Sigmoid colon (tissue), 7 donors: ENCODE measurements at places on chromosomes 11 and 22. TPM values are rescaled to one million over a fixed set of nuclear protein-coding genes. Genes with fewer than 3 reads are reported as not detected.
A peak's percentile ranks its signal among the peaks of the same experiment; 100 is the strongest.

MEI1 gene
- total RNA-seq: 0.54 TPM

MYO7A gene
- 7.7 TPM for total RNA-seq

GP1BB gene
- 2.9 TPM for total RNA-seq

DNA sequence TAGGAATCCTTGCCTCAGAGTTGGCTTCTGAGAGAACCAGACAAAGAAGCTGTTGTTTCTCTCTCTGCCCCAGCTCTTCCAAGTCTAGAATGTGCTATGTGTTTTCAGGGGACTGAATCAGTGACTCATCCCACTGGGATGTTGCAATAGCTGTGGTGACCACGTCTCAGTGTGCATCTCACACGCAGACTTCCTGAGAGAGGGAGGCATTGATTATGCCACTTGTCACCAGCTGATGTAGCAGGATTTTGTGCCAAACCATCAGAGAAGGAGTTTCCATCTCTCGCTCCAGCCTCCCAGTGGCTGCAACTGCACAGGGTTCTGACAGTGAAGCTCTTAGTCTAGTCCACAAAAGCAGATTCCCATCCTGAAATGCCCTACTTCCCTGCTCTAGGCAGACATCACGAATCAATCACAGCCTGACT, 455.8 kb downstream of the MIAT start:
- peak; percentile 91 for DNase-seq

DNA sequence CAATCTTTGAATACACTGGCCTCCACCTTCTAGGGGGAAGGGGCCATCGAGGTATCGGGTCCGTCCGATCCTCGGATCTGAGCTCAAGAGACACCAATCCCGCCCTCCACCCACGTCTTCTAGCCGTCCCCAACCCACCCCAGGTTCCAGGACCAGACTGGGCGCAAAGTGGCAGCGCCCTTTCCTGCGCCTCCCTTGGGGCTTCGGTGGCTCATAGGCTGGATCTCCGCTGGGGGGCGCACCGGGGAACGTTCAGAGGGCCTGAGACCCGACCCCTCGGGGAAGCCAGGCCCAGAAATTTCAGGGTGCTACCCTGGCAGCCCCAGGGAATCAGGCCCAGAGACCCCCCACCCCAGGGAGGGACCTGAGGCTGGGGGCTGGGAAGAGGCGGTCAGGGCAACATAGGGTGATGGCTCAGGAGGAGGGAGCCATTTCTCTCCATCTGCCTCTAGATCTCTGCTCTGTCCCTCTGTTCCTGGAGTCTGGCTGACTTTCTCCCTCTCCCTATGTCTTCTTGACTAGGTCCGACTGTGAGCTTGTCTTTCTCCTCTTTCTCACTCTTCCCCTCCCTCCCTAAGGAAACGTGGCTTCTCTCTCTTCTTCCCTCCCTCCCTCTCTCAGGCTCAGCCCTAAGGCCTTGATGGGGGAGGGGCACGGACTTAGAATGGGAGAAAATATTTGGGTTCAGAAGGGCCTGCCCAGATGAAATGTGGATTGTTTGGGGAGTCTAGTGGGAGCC, 1.1 kb downstream of the CREB3L1 start:
- peak; percentile 74 for DNase-seq

- no peak for DNase-seq
These were observed 133.6 kb downstream of the CASP12 start for GRCh38 chr11:104764710-104765045.

DNA sequence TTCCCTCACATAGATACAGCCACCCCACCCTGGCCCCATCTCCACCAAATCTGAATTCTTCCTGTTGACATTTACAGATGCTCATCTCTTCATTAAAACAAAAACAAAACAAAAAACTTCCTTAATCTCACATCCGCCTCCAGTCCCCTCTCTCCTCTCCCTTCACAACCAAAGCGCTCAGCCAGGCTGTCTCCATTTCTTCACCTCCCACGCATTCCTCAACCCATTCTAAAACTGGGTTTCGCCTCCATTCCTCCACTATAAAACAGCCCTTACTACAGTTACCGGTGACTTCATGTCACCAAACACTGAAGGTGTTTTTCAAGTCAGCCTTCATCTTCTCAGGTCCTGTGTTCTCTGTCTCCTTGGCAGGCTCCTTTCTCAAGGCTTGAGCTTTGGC, 9.6 kb downstream of the BACE1-AS start:
- DNase-seq: no peak

DNA sequence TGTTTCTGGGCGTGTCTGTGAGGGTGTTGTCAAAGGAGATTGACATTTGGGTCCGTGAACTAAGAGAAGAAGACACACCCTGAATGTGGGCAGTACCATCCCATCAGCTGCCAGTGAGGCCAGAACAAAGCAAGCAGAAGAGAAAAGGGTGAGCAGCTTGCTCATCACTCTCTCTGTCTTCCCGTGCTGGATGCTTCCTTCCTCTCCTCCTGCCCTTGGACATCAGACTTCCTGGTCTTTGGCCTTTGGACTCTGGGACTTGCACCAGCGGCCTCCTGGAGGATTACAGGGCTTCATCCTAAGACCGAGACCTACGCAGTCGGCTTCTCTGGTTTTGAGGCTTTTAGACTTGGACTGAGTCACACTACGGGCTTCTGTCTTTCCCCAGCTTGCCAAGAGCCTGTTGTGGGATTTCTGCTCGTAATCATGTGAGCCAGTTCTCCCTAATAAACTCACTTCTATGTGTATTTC, 18.8 kb downstream of the APOL2 start:
- peak; percentile 81 for DNase-seq

DNA sequence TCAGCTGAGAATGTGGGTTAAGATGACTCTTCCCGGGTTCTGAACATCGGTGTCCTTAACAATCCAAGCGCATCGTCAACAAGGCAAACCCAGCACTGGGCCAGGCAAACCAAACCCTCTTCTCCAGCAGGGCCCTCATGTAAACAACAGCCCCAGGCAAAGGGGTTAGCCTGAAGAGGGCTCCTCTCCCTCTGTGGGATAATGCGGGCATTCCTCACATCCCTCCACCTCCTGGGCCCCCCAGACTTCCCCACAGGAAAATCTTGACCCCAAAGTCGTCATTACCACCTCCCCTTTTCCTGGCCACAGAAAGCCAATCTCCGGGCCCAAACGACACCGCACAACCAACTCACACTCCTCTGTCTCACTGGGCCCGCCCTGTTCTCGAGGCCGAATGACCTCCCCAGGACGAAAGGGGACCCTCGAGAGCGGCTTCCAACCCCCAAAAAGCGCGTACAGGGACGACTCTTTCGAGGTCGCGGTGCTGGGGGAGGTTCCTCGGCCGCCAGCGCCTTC, 566 bp downstream of the DDB1 start:
- DNase-seq: no peak

GRCh38 chr22:31055635-31056159, 25.4 kb upstream of the SMTN start:
- DNase-seq: peak; percentile 99

GRCh38 chr11:33151399-33151798, 9.9 kb downstream of the CSTF3 start:
- DNase-seq: no peak

- peak; percentile 79 for DNase-seq
These were observed 1.2 kb upstream of the HSPA8 start for GRCh38 chr11:123062892-123063825.

GRCh38 chr11:63507511-63507910, 1.6 kb downstream of the LGALS12 start:
- no peak for DNase-seq

DNA sequence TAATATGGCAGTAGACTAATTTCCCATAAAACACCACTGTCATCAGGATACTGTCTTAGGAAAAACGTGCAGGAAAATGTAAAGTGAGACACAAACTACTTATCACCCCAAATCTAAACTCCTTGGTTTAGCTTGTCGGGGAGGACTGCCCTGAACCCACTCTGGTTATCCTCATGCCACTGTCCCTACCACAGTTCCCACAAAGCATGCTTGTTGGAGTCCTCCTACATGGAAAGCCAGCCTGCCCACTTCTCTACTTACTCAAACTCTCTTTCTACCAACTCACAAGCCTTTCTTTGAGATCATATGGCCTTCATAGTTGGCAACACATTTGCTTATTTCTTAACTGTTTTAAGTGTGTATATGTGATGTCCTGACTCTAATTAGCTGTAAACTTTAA, 179.0 kb downstream of the SWAP70 start:
- no peak for DNase-seq

GRCh38 chr11:78931891-78932290, 357.2 kb upstream of the NARS2 start:
- no peak for DNase-seq
